ENCODE measurements at places on chromosomes 1 and 21.

GRCh38 chr1:211695135-211695816, 19.9 kb upstream of the NEK2 start:
- DNase-seq, result no peak

DNA sequence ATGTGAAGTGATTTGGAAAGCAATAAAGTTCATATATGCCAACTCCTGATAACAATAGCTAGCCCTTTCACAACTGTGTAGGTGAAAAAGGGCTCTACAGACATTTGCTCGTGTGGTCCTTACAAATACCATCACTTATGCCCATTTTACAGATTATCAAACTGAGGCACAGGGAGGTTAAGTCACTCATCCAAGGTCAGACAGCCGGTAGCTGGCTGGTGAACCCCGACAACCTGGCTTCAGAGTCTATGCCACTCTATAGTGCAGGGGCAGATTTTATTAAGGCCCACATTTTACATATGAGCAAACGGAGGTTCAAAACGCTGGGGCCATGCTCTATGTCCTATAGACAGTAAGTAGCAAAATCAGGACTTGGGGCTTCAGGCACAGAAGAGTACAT, 280.5 kb downstream of the RRAGC start:
- DNase-seq, result no peak

DNA sequence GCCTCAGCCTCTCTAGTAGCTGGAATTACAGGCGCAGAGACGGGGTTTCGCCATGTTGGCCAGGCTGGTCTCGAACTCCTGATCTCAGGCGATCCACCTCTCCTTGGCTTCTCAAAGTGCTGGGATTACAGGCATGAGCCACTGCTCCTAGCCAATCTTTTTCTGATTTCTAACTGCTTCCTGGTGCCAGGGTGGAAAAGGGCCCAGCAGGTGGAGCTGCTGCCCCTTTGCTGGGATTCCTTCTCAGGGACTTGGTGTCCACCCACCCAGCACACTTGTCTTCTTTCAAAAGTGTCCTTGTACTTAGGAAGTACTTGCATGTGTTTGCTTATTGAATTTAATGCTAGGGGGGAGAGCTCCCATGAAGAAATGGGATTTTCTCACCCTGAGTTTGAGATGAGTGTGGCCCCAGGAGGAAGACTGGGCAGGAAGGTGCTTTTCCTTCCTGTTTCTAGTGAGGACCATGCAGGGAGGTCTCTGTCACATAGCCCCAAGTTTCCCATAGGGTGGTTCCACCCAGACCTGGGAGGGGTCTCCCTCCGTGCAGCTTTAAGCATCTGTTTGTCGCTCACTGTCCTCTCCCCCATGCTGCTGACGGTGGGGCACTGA, 14.2 kb downstream of the UTP11 start:
- DNase-seq, result peak; percentile 68

- DNase-seq, result no peak
These were observed 8.8 kb downstream of the PCP4L1 start for GRCh38 chr1:161267321-161267720.

- peak; percentile 44 for DNase-seq
These were observed 5.8 kb upstream of the FAM167B start for GRCh38 chr1:32241001-32241763.

DNA sequence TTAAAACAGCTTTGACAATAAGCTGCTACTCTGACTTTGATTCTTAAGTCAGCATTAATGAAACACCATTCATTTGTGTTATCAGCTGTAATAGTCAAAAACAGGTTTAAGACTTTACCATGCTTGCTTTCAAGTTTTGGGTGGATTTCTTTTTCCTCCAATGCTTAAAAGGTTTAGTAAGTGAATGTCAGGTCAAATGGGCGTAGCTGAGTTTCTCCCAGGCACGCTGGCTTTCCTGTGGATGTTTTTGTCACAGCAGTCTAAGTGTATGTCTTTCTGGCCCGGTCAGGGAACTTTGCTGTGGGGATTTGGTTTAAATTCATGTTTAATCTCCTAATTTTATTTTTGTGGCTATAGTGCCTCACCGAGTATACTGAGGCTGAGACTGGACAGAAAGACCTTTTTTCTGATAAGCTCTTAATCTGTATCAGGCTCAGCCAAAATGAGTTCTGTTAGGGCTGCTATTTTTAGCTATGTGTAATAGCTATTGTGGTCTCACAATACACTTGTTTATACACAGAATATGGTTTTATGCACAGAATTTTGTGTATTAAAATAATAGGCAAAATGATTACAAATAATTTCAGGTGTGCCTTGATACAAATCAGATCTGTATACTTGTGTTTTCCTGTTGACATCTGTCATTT, 292.8 kb downstream of the DISC1 start:
- no peak for DNase-seq

GRCh38 chr1:204688776-204689175, 3.2 kb upstream of the LRRN2 start:
- no peak for DNase-seq

- DNase-seq, result no peak
These were observed 651.6 kb upstream of the CAMK1G start for GRCh38 chr1:208931936-208932335.

DNA sequence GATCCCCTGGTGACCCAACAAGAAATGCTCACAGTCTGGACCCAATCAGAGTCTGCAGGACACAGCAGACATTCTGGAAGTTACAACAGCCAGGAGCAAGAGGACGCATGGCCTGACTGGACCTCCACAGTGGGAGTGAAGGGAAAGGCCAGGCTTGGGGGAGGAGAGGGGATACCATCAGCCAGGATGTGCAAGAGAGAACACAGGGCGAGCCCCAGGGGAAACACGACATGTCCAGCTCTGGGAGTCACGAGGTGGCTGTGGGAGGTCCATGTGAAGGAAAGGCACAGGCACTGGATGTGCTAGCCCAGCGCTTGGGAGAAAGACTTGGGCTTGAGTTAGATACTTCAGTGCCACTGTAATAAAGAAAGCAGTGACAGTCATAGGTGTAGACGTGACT, 87.3 kb downstream of the HSF2BP start:
- no peak for DNase-seq

DNA sequence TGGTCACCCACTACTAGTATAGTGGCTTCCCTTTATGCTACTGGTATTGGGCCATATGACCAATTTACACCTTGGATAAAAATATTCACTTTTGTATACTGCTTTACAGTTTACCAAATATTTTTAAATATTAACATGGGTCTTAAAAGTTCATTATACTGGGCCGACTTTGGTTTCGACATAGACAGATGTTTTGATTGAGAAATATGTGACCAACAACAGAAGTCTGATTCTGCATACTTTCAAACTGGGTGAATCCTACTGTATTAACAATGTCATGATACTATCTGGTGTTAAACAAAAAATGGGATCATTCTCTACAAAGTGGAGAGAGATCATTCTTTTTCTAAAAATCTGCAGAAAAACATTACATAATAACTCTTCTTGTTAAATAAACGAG, 134.8 kb downstream of the AKT3 start:
- no peak for DNase-seq

DNA sequence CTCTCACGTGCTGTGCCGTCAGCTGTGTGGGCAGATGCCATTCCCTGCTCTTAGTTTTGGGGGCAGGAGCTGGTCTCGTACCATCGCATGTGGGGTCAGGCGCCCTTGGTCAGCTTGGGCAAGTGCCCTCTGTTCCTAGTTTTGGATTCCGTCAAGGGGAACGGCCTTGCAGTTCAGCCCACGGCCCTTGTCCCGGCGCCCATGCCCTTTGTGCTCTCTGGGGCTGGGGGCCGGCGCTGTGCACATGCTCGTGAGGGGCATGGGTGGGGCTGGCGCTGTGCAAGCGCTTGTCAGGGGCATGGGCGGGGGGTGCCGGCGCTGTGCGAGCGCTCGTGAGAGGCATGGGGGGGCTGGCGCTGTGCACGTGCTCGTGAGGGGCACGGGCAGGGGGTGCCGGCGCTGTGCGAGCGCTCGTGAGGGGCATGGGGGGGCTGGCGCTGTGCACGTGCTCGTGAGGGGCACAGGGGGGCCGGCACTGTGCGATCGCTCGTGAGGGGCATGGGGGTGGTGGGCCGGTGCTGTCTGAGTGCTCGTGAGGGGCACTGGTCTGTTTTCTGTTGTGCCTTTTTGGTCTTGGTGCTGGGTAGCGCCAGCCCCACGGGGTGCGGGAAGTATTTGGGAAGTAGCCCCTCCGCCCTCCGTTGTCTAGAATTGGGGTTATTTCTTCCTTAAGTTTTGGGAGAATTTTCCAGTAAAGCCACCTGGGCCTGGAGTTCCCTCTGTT, 29.5 kb upstream of the DIP2A start:
- no peak for DNase-seq
